SK-N-MC (cell line): ENCODE measurements at places on chromosomes 3 and 15.

DNA sequence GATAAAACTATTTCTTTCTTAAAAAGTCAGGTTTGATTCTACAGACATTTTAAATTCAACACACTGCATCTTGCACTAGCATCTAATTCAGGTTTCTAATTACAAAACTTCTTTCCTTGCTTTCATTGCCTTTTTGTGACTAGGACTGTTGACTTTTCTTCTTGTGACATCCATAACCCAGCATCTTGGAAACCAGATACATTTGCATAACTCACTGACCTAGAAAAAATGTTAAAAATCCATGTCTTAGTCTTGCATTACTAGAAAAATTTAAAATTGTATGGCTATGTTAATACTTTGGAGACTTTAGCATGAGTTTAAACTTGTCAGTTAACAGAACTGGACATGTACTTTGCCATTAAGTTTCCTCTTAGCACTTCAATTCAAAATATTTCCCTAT lies 72.7 kb downstream of the DTWD1 start:
- DNase-seq = no peak

- DNase-seq = no peak
These were observed 13.9 kb downstream of the MAPKAPK3 start for GRCh38 chr3:50630877-50631276.

- no peak for DNase-seq
These were observed 94.0 kb downstream of the WDR76 start for GRCh38 chr15:43920815-43921214.

GRCh38 chr3:107858876-107859275 lies 232.0 kb downstream of the CD47 start:
- DNase-seq = no peak

GRCh38 chr15:71788646-71789579 lies 21.4 kb upstream of the NR2E3 start:
- no peak for DNase-seq
